ENCODE measurements at places on chromosomes 1 and 21. TPM values are rescaled to one million over a fixed set of nuclear protein-coding genes. Genes with fewer than 3 reads are reported as not detected.

The FHAD1 gene
- 0.69 TPM for total RNA-seq

The FCMR gene
- not detected for total RNA-seq

The ZFP69B gene
- 8.2 TPM for total RNA-seq

The ADAR gene
- 242 TPM for total RNA-seq

The FCGR3B gene
- not detected for total RNA-seq

The CLCA4 gene
- not detected for total RNA-seq

The FAM78B gene
- total RNA-seq = 4.0 TPM

The EPHB2 gene
- total RNA-seq = 17.2 TPM

The LRRC71 gene
- total RNA-seq = not detected

GRCh38 chr1:241470908-241471590 is 48.5 kb downstream of the FH start:
- no peaks in the 10 kb centered on the region for H3K4me1 ChIP-seq
- no peaks in the 10 kb centered on the region for H3K27me3 ChIP-seq
- H3K4me3 ChIP-seq = no peak overlapping the region
- no peak for DNase-seq
- H3K36me3 ChIP-seq = no peaks in the 10 kb centered on the region

DNA sequence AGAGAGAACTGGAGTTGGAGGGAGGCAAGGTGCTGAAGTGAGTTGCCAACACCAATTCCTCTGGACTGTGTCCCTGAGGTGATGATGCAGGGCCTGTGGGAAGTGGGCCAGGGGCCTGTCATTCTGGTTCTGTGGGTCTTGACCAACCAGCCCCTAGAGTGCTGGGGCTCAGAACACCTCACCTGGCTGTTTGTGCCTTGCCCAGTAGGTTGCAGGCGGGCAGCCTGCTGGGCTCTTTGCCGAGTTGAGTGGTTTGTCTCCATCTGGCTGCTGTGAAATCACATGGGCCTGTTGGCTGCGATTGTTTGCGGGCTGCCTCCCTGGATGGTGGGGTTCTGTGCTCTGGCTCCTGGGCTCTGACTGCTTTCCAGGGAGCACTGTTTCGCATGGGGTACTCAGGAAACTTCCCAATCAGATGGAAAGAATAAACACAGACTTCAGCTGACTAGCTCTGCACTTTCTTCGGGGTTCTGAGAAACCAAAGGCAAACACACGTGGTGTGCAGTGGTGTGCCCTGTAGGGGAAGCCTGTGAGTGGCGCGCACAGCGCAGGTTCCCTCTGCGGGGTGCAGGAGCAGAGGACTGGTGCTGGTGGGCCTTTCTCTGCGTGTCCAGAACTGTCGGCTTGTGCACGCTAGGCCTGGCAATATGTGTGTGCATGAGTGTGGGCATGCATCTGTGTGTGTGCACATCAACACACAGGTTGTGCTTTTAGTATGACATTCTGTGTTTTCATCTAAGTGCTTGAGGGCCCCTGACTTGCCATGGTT is 95.1 kb downstream of the RHOU start:
- H3K36me3 ChIP-seq = no peaks in the 10 kb centered on the region
- DNase-seq = no peak
- H3K27ac ChIP-seq = no peak overlapping the region
- peaks cover 2% of the 10 kb centered on the region for H3K4me1 ChIP-seq
- no peak overlapping the region for H3K4me3 ChIP-seq

GRCh38 chr1:71745326-71745725 is 537.0 kb downstream of the NEGR1 start:
- H3K36me3 ChIP-seq = no peaks in the 10 kb centered on the region
- H3K4me1 ChIP-seq = no peaks in the 10 kb centered on the region
- no peak for DNase-seq
- H3K27me3 ChIP-seq = no peaks in the 10 kb centered on the region

DNA sequence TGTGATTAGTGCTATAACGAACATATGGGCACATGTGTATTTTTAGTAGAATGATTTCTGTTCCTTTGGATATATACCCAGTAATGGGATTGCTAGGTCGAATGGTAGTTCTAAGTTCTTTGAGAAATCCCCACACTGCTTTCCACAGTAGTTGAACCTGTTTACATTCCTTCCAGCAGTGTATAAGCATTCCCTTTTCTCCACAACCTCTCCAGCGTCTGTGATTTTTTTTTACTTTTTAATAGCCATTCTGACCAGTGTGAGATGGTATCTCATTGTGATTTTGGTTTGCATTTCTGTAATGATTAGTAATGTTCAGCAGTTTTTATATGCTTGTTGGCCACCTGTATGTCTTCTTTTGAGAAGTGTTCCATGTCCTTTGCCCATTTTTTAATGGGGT is 81.8 kb upstream of the SLC44A3 start:
- H3K4me1 ChIP-seq = no peaks in the 10 kb centered on the region
- no peak overlapping the region for H3K4me3 ChIP-seq
- no peaks in the 10 kb centered on the region for H3K36me3 ChIP-seq
- no peaks in the 10 kb centered on the region for H3K27me3 ChIP-seq

- H3K27me3 ChIP-seq = no peaks in the 10 kb centered on the region
- no peaks in the 10 kb centered on the region for H3K36me3 ChIP-seq
- DNase-seq = no peak
- H3K4me1 ChIP-seq = no peaks in the 10 kb centered on the region
These were observed 13.6 kb upstream of the NDC1 start for GRCh38 chr1:53851571-53852285.

DNA sequence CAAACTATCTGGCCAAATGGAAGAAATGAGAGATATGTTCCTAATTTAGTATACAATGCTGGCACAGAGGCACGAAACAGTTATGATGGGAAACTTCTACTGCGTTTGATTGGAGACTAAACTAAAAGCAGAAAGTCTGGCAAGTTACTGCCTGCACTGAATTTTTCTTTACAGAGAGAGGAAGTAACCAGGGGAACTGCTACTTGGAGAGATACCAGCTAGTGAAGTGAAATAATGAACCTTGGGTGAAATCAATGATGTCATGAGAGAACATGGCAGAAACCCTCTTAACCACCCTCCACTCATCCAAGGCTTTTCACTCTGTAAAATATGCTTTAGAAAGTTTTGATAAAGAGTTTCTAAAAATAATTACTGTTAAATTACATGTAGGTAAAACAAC is 29.3 kb downstream of the NIBAN1 start:
- H3K36me3 ChIP-seq = no peaks in the 10 kb centered on the region
- no peak overlapping the region for H3K27ac ChIP-seq

DNA sequence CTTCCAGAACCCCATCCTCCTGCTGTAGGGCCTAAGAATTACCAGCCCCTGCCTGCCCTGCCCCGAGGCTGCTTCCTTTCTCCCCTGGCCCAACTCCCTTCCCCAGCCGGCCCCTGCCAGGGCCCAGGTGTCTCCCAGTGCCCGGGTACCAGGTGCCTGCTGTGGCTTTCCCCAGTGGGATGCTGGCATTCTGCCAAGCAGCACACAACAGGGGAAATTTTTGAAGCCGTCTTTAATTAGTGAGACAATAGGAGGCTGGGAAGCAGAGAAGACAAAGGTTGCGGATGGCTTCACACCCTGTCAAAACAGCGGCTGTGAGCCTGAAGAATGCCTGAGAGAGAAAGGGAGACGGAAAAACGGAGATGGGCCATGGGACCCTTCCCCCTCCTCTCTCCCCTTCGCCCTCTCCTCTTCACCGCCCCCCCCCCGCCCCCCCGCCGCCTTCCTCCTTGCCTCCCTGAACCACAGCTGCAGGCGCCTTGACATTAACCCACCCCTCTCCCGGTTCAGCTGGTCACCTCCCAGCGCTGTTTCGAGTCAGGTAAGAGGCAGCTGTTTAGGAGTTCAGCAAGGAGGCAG is 33.6 kb downstream of the LRRN2 start:
- peaks cover 27% of the 10 kb centered on the region for H3K4me1 ChIP-seq
- DNase-seq = peak; percentile 72
- H3K27ac ChIP-seq = no peak overlapping the region
- no peak overlapping the region for H3K4me3 ChIP-seq

GRCh38 chr1:157641177-157641576 is 43.3 kb upstream of the FCRL4 start:
- H3K4me1 ChIP-seq = peaks cover 13% of the 10 kb centered on the region
- H3K27me3 ChIP-seq = no peaks in the 10 kb centered on the region
- H3K4me3 ChIP-seq = no peak overlapping the region
- DNase-seq = no peak

GRCh38 chr1:11792106-11792505 is 13.7 kb downstream of the MTHFR start:
- no peak overlapping the region for H3K4me3 ChIP-seq
- H3K27ac ChIP-seq = no peak overlapping the region
- no peaks in the 10 kb centered on the region for H3K27me3 ChIP-seq
- H3K4me1 ChIP-seq = peaks cover 3% of the 10 kb centered on the region
- DNase-seq = no peak

GRCh38 chr21:38766987-38767722 is 38.6 kb upstream of the ETS2 start:
- DNase-seq = no peak
- H3K27me3 ChIP-seq = no peaks in the 10 kb centered on the region
- no peaks in the 10 kb centered on the region for H3K36me3 ChIP-seq
- H3K4me1 ChIP-seq = no peaks in the 10 kb centered on the region
- no peak overlapping the region for H3K4me3 ChIP-seq
- no peak overlapping the region for H3K27ac ChIP-seq

All from H1 (cell line).